Vein endothelial cell (primary cell): ENCODE measurements at places on chromosomes 3 and 15. TPM values are rescaled to one million over a fixed set of nuclear protein-coding genes. Genes with fewer than 3 reads are reported as not detected.

CD47 gene
- total RNA-seq, result 44.4 and 61.4 TPM in 2 replicates

SNRK gene
- 218 and 246 TPM in 2 replicates for total RNA-seq

CCDC9B gene
- total RNA-seq, result 15.2 and 15.7 TPM in 2 replicates

CCNB2 gene
- total RNA-seq, result 22.5 and 35.7 TPM in 2 replicates

CMTM8 gene
- 5.8 and 6.9 TPM in 2 replicates for total RNA-seq

SUCNR1 gene
- total RNA-seq, result 0.10 TPM in 1 of 2 replicates, not detected in the other

UBE2E2 gene
- 50.6 and 73.8 TPM in 2 replicates for total RNA-seq

PAQR5 gene
- 0.67 TPM in 1 of 2 replicates, not detected in the other for total RNA-seq

GAP43 gene
- not detected in 2 replicates for total RNA-seq

RGMA gene
- 0.10 TPM in 1 of 2 replicates, not detected in the other for total RNA-seq

EPB42 gene
- not detected in 2 replicates for total RNA-seq

NR1I2 gene
- 0.38 TPM in 1 of 2 replicates, not detected in the other for total RNA-seq

CATSPER2 gene
- 0.48 and 1.6 TPM in 2 replicates for total RNA-seq

HIGD2B gene
- total RNA-seq, result not detected in 2 replicates

NPAP1 gene
- total RNA-seq, result not detected in 2 replicates

APOD gene
- total RNA-seq, result 5.7 and 7.2 TPM in 2 replicates

TMC3 gene
- not detected in 2 replicates for total RNA-seq

FOXB1 gene
- total RNA-seq, result not detected in 2 replicates

GCNT3 gene
- not detected in 2 replicates for total RNA-seq

AMT gene
- total RNA-seq, result 0.67 and 1.3 TPM in 2 replicates

KAT2B gene
- 7.8 and 13.4 TPM in 2 replicates for total RNA-seq

CAMP gene
- total RNA-seq, result not detected in 2 replicates

FAH gene
- total RNA-seq, result 10.5 and 13.4 TPM in 2 replicates

ZNF660 gene
- total RNA-seq, result 0.65 and 1.4 TPM in 2 replicates

KNL1 gene
- total RNA-seq, result 11.8 and 29.8 TPM in 2 replicates

TPM1 gene
- total RNA-seq, result 282 and 616 TPM in 2 replicates

C3orf33 gene
- total RNA-seq, result 1.3 and 1.4 TPM in 2 replicates
